ENCODE measurements at places on chromosomes 1 and 21.

DNA sequence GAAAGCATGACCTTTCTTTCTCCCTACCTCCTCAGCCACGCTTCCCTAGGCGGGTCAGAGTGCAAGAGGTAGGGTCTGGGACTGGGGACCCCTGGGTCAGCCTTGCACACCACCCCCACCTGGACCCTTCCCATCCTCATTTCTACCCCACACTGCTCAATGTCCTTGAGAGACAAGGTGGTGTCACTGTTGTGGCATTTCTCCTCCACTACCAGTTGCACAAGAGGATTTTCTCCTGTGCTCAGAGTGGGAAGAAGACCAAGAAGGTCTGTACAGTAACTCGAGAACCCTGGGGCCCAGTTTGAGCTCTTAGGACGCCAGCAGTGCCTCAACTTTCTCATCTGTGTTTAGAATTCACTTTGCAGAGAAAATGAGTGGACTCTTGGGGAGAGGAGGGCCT lies 49.4 kb upstream of the CD34 start:
- H3K27ac ChIP-seq = no peak overlapping the region
- H3K27me3 ChIP-seq = peaks cover 16% of the 10 kb centered on the region
- H3K4me3 ChIP-seq = no peak overlapping the region
- no peaks in the 10 kb centered on the region for H3K36me3 ChIP-seq
- H3K4me1 ChIP-seq = peaks cover 34% of the 10 kb centered on the region
- no peak for DNase-seq

DNA sequence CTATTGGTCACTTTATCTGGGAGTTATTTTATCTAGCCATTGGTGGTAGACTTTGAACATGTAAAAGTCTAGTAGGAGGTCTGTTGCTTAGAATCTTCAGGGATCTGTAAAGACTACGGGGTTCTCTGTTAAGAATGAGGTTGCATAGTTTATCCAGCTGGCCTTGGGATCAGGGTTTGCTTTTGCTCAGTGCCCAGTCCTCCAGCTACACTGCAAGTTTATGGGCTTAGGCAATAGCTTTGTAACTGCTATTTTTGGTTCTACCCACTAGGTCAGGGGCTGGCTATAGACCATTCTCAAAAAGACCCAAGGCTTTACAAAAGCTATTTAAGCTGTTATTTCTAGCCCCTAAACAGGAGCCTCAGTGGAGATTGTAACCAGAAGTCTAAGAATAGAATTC lies 9.8 kb downstream of the SH3GLB1 start:
- H3K27ac ChIP-seq = no peak overlapping the region
- H3K4me1 ChIP-seq = no peaks in the 10 kb centered on the region
- DNase-seq = no peak
- no peaks in the 10 kb centered on the region for H3K27me3 ChIP-seq
- no peak overlapping the region for H3K4me3 ChIP-seq

DNA sequence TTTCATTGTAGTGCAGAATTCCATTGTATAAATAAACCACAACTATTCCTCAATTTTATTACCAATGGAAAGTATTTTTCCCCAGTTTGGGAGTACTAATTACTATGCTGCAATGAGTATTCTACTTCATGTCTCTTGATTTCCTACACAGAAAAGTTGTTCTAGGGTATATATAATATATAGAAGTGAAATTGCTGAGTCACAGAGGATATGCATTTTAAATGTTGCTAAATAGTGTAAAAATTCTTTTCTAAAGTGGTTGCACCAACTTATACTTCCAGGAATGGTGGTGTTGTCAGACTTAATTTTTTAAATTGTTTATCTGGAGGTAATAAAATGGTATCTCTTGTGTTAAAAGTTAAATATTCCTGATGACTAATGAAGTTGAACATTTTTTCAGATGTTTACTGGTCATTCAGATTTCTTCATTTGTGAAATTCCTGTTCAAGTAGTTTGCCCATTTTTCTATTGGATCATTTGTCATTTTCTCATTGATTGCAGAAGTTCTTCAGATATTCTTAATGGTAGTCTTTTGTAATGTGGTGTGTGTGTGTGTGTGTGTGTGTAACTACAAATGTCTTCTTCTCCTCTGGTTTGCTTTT lies 19.1 kb upstream of the MYOG start:
- no peaks in the 10 kb centered on the region for H3K4me1 ChIP-seq
- DNase-seq = no peak
- H3K4me3 ChIP-seq = no peak overlapping the region
- H3K27ac ChIP-seq = no peak overlapping the region
- H3K36me3 ChIP-seq = no peaks in the 10 kb centered on the region

DNA sequence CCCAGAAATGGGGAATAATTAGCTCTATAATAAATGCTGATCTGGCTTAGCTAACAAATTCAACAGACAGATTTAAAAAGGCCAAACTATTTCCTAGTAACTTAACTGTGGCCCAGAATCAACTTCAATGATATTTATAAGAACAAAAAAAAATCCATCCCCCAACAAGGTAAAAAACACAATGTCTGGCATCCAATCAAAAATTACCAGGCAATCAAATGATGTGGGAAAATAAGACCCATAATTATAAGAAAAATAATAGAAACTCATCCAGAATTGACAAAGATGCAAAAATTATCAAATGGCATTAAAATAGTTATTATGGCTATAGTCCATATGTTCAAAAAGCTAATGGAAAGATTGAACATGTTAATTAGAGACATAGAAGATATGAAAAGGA lies 42.4 kb upstream of the CDC14A start:
- DNase-seq = no peak
- H3K36me3 ChIP-seq = no peaks in the 10 kb centered on the region
- no peak overlapping the region for H3K4me3 ChIP-seq

GRCh38 chr21:45285266-45285931 lies 2.3 kb downstream of the POFUT2 start:
- no peak overlapping the region for H3K27ac ChIP-seq
- DNase-seq = no peak
- H3K4me1 ChIP-seq = peaks cover 4% of the 10 kb centered on the region
- H3K36me3 ChIP-seq = peaks cover 36% of the 10 kb centered on the region
- H3K4me3 ChIP-seq = no peak overlapping the region
- no peaks in the 10 kb centered on the region for H3K27me3 ChIP-seq

DNA sequence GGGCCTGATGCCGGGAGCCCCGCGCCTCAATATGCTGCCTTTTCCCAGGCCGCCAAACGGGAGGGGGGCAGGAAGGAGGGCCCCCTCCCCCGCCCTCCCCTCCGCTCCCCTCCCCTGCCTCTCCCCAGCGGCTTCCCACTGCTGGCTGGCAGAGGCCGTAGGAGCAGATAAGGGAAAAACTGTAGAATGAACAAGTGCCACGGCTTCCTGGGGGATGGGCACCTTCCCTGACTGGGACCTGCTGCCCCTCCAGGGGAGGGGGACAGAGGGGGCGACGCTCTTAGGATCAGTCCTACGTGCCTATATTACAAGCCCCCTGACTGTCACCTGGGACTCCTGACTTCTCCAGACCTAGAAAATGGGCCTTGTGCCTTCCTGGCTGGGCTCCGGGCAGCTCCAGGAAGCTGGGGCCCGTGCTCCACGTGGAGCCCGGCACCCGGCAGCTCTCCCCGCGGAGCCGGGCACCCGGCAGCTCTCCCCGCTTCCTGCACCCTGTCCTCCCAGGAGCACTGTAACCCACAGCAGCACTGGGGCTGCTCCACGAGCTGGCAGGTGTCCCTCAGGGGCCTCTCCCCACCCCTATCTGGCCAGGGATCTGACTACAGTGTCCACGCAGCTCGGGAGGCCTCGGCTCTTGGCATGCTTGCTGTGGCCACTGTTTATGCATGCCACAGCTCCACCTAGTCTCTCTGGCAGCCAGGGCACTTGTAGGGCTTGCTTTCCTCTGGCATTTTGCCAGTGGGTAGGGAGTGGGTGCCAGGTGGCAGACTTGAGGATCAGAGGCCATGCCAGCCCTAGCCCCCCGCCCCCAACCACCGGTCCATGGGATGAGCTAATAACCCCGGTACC lies 674 bp upstream of the HES5 start:
- H3K36me3 ChIP-seq = no peaks in the 10 kb centered on the region
- peaks cover 30% of the 10 kb centered on the region for H3K27me3 ChIP-seq
- H3K27ac ChIP-seq = no peak overlapping the region
- H3K4me3 ChIP-seq = peak overlapping the region; percentile 61

- no peak overlapping the region for H3K4me3 ChIP-seq
- no peaks in the 10 kb centered on the region for H3K27me3 ChIP-seq
- H3K4me1 ChIP-seq = peaks cover 41% of the 10 kb centered on the region
- no peak for DNase-seq
- peak overlapping the region; percentile 70 for H3K27ac ChIP-seq
These were observed 14.4 kb downstream of the RALGPS2 start for GRCh38 chr1:178739285-178740045.

DNA sequence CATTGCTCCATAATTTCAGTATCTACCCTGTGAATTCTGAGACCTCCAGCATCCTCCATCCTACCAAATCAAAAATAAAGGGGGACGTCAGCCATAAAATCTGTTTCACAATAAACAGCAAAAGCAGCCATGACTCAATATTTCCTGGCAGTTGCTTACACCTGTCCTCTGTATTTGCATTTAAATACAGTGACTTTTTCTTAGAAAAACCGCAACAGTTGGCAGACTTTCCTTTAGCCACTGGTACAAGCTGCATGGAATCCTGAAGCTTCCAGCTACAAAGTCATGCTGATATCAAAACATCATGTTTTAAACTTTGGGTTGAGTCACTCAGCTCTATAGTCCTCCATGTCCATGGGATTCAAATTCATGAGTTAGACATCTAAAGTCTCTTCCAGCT lies 278.0 kb upstream of the KAZN start:
- H3K4me3 ChIP-seq = no peak overlapping the region
- H3K27ac ChIP-seq = no peak overlapping the region
- H3K27me3 ChIP-seq = peaks cover 4% of the 10 kb centered on the region
- no peaks in the 10 kb centered on the region for H3K4me1 ChIP-seq

GRCh38 chr1:116881879-116882520 lies 27.7 kb upstream of the PTGFRN start:
- H3K27ac ChIP-seq = no peak overlapping the region
- no peaks in the 10 kb centered on the region for H3K27me3 ChIP-seq
- H3K4me3 ChIP-seq = no peak overlapping the region
- no peak for DNase-seq
- H3K36me3 ChIP-seq = no peaks in the 10 kb centered on the region

DNA sequence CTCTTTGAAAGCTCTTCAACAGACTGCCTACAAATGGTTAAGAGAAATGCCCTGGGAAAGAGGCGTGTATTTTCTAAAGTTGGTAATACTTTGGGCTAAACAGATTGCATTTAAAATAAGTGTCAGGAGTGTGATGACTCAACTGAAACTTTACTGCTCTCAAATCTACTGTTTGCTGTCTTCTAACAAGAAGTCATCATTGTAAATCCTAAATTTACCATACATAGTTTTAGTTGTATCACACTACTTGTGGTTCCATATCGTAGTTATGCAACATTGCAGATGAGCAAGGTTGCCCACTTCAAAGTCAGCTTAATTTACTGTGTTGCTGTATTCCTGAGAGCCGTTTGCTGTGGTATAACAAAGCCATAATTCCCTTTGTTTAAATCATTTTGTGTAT lies 59.6 kb downstream of the RGS21 start:
- H3K36me3 ChIP-seq = no peaks in the 10 kb centered on the region
- no peaks in the 10 kb centered on the region for H3K27me3 ChIP-seq
- no peak for DNase-seq
- H3K4me1 ChIP-seq = no peaks in the 10 kb centered on the region

- no peak overlapping the region for H3K27ac ChIP-seq
- no peak overlapping the region for H3K4me3 ChIP-seq
- no peaks in the 10 kb centered on the region for H3K36me3 ChIP-seq
- DNase-seq = no peak
- no peaks in the 10 kb centered on the region for H3K4me1 ChIP-seq
These were observed 47.5 kb downstream of the ROR1 start for GRCh38 chr1:63821091-63822005.

DNA sequence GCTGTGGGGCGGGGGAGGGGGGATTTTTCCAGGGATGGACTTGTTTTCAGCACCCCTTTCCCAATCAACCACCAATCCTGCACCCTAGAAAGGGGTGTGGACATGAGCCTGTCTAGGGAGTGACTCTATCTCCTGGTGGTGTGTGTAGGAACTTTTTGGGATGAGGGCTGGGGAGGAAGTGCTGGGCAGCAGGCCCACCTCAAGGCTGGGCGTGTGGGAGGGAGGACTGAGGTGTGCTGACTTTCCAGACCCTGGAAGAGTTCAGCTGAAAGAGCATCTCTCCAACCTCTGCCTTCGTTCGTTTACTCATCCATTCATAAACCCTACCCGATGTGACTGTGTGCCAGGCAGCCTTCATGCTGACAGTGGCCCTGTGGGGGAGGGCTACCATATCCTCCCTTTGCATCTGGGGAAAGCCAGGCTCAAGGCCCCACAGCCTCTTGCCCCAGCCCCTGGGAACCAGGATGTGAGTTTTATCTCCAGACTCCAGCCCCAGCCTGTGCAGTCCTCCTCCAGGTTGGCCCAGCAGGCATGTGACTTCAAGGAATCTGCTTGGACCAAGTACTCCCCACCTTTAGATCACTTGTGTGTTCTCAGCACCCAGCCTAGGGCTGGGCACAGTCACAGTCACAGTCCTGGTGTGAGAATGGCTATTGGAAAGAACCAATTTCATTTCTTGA lies 6.7 kb downstream of the KNCN start:
- no peak for DNase-seq
- no peak overlapping the region for H3K4me3 ChIP-seq
- no peaks in the 10 kb centered on the region for H3K36me3 ChIP-seq
- no peaks in the 10 kb centered on the region for H3K4me1 ChIP-seq

DNA sequence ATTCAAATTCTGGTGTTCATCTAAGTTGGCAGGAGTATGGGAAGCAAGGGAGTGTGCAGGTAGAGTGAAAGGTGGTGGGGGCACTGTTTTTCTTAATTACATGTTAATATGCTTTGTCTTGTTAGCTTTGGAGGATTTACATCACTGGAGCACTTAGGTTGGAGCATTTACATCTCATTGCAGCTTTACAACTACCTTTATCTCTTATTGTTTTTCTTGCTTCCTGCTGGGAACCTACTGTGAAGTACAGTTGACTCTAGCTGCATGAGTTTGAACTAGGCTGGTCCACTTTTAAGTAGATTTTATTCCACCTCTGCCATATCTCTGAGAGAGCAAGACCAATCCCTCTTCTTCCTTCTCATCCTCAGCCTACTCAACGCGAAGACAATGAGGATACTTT lies 554.8 kb upstream of the B3GALT2 start:
- no peak overlapping the region for H3K27ac ChIP-seq
- no peak for DNase-seq
- no peak overlapping the region for H3K4me3 ChIP-seq

GRCh38 chr1:221067721-221068120 lies 188.5 kb downstream of the HLX start:
- H3K4me3 ChIP-seq = no peak overlapping the region
- peaks cover 60% of the 10 kb centered on the region for H3K4me1 ChIP-seq
- peak overlapping the region; percentile 80 for H3K27ac ChIP-seq
- H3K27me3 ChIP-seq = no peaks in the 10 kb centered on the region

DNA sequence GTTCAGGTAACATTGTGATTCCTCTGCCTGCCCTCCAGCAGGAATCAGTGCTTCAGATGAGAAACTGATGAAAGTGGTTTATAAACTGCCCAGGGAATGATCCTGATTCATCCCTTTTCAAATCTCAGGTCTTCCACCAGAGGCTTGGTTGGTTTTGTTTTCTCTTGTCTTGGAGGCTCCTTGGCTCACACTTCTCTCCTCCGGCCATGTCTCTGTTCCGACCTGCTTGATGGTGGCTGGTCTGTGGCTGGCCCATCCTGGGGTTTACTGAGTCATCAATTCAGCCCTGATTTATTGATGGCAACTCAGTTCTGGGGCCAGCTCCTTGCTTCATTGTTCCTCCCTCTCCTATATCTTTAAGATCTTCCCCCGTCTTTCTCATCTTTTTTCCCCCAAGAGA lies 56.6 kb upstream of the SLC2A1 start:
- no peaks in the 10 kb centered on the region for H3K27me3 ChIP-seq
- no peak for DNase-seq
- no peaks in the 10 kb centered on the region for H3K4me1 ChIP-seq
- no peak overlapping the region for H3K27ac ChIP-seq
- no peaks in the 10 kb centered on the region for H3K36me3 ChIP-seq
